Fibroblast of lung (primary cell): ENCODE measurements at places on chromosomes 2 and 18. TPM values are rescaled to one million over a fixed set of nuclear protein-coding genes. Genes with fewer than 3 reads are reported as not detected.

DNA sequence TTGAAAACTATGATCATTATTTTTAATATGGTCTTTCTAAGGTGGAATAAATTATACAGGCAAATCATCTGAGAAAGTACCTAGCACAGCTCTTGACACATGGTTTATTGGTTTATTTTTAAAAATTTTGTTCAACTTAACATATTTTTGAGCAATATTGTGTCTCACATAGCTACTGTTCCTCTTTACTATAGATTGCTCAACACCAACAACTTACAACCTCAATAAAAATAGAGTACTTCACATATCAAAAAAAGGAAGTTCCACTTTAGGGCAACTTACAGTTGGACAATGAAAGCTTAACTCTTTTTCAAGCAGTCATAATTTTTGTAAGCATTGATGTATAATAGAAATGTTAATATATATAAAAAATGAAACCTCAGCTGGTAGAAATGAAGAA, 440.9 kb upstream of the UBE2E3 start:
- DNase-seq, result no peak

DNA sequence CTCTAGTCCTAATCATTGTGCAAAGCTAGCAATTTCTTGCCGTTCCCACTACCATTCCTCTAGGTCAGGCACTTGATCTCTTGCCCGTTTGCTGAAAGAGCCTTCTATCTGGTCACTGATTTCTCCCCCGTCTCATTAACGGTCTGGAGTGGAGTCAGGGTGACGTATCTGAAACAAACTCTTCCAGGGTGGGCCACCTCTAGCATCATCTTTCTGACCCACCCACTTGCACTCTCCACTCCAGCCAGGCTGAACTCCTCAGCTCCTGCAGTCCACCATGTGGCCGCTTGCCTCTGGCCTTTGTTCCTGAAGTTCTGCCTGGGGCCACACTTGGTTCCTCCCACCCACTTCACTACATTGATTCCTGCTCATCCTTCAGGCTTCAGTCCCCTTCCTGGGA, 13.3 kb downstream of the BCL2 start:
- no peak for DNase-seq

DNA sequence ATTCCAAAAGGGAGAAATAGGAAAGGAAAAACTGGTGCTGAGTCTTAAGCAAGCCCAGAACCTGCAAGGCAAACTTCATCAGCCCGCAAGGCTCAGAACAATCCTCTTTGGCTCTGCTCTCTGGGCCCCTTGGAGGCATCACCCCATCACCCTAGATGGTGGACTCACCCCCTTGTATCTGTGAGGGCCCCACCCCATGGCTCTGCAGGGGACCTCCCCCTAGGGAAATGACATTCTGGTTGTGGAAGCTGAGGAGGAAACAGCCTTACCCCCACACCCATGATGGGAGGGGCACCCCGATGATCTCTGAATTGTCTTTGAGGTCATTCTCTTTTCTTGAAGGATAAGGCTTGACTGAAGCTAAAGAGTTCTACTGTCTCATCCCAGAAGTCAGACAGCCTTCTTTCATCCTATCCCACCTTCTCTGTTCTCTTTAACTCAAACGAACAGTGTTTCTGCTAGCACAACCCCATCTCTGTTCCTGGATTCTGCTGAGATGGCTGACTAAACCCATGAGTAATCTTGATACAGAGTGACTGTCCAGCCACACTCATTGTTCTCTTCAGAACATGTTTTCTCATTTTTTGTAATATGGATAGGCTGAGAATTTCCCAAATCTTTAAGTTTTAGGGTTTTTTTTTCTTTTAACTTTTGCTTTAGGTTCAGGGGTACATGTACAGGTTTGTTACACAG, 492.1 kb upstream of the MYT1L start:
- DNase-seq, result no peak

GRCh38 chr2:150812664-150813367, 325.3 kb upstream of the RND3 start:
- no peak for DNase-seq

DNA sequence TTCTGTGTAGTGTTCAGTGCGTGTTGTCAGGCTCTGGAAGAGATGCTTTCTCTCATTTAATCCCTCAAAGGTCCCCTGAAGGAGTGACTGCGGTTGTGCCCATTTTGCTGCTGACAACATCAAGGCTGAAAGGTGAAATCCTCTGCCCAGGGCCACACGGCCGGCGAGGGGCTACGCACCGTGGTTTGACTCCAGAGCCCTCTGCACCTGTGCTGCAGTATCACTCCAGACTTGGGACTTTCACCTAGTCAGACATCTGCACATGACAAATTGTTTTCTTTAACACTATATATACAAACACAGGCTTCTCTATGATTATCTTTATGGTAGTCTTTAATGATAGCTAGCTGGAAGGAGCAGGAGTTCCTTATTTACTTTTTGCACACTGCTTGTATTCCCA, 90.2 kb downstream of the ARMC9 start:
- no peak for DNase-seq

DNA sequence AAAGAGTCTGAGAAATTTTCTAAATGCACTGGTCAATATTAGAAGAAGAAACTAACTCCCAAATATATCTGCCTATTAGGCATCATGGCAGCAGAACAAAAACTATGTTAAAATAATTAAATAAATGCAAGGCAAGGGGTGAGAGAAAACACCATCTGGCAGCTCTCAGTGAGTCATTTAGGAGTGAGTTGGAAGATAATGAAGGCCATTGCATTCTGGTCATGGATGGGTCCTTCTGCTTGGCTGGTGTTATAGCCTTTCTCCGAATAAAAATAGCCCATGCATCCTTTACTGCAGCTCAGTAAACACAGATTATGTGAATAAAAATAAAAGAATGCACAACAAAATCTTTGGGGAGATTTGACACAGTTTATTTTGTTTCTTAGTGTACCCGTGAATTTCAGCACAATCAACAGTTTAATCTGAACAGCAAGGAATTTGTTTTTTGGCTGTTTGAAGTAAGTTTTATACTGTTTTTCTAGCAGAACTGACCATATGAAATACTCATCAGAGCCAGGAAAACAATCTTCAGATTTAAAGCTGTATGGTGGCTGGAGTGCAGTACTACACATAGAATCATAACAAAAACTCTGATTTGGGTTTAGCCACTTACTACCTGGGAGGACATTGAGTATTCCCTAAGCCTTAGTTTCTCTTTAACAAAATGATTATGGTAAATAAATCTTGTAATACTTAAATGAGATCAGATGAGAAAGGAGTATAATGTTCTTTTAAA, 225.1 kb upstream of the ITGA4 start:
- peak; percentile 1 for DNase-seq

The PROKR1 gene
- polyA plus RNA-seq, result not detected in 2 replicates

The DQX1 gene
- not detected in 2 replicates for polyA plus RNA-seq

The DAW1 gene
- polyA plus RNA-seq, result 0.11 and 0.12 TPM in 2 replicates

The SERPINB11 gene
- not detected in 2 replicates for polyA plus RNA-seq

The LIPG gene
- polyA plus RNA-seq, result 0.30 and 2.3 TPM in 2 replicates

The SLC19A3 gene
- 0.11 and 0.16 TPM in 2 replicates for polyA plus RNA-seq
